Cerebellar nuclear complex (tissue), 1 donor: ENCODE measurements at places on chromosomes 6 and 20.

GRCh38 chr6:107639511-107639910 lies 149.6 kb downstream of the SOBP start:
- no peak for DNase-seq

DNA sequence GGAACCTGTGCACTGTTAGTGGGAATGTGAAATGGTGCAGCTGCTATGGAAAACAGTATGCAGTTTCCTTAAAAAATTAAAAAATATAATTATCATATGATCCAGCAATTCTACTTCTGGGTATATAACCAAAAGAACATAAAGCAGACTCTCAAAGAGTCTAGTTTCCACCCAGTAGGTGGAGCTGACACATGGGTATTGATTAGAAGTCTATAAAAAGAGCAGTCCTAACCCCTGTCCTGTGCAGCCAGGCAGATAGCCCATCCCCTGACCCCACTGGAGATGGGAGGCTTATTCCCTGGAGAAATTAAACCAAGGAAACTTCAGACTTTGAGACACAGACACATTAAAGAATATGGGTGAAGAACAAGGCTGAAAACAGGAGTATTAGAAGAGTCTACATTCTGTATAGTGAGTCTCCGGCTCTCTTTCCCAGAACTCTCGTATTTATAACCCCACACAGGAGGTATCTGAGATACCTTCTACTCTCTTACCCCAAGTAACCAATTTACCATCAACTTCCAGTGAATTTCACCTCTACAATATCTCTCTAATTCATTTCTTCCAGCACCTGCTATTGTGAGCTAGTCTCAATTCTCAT lies 92.3 kb downstream of the SEL1L2 start:
- DNase-seq = no peak

DNA sequence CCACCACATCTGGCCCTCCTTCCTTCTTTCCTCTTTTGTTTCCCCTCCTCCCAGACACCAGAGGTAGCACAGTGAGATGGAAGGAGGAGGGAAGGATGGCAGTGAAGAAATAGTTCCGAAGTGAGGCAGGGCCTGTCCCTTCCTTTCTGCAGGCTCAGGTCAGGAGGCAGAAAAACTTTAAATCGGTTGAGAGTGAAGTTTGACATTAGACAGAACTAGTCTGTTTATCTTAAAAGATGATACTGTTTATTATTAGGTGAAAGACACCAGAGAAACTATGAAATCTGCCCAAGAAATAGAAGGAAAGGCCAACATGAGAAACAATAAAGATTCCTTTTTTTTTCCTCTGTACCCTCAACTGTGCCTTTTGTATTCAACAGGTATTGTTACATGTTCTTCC lies 670.3 kb downstream of the UTRN start:
- no peak for DNase-seq

- no peak for DNase-seq
Observed at GRCh38 chr6:4723383-4723782, 52.8 kb upstream of the CDYL start.

DNA sequence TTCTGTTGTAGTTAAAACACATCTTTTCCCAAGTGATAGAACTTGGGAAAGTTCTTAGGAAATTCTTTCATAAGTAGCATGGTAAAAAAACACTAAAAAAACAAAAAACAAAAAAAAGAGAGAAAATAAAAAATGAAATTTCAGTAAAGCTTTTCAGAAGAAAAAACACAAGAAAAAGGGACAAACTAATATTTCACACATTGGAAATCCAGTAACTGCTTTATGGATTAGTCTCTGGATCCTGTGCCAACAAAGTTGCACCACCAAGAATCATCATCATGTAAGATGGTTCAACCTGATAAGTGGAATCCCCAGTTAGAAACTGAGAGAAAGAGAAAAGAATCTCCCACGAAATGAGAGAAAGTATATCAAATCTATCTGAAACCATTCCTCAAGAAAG lies 144.2 kb downstream of the GMDS start:
- DNase-seq = no peak

- no peak for DNase-seq
Observed at GRCh38 chr6:41546475-41546865, 289 bp downstream of the FOXP4 start.

DNA sequence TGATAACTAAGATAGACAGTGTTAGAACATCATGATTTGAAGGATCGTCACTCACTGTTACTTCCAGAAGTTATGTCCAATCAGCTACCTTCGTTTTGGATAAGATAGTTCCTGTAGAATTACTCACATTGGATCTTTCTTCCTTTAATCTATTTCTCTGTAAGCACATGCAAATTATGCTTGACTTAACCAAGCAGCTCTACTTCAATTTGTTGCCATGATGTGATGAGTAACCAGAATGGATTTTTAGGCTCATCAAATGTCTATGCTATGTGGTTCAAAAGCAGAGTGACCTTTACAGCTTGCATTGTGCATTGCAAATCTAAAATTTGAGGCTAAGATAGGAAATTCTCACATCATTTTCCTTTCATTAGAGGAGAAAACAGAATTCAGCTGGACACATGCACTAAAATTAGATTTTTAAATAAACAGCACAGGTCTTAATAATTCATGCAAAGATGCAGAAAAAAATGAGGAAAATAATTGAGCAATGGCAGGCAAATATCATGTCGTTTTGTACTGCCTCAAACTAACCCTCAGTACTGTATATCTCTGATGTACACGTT lies 76.7 kb upstream of the ZFP64 start:
- DNase-seq = no peak

- no peak for DNase-seq
Observed at GRCh38 chr6:39217177-39217864, 12.0 kb downstream of the KCNK5 start.

DNA sequence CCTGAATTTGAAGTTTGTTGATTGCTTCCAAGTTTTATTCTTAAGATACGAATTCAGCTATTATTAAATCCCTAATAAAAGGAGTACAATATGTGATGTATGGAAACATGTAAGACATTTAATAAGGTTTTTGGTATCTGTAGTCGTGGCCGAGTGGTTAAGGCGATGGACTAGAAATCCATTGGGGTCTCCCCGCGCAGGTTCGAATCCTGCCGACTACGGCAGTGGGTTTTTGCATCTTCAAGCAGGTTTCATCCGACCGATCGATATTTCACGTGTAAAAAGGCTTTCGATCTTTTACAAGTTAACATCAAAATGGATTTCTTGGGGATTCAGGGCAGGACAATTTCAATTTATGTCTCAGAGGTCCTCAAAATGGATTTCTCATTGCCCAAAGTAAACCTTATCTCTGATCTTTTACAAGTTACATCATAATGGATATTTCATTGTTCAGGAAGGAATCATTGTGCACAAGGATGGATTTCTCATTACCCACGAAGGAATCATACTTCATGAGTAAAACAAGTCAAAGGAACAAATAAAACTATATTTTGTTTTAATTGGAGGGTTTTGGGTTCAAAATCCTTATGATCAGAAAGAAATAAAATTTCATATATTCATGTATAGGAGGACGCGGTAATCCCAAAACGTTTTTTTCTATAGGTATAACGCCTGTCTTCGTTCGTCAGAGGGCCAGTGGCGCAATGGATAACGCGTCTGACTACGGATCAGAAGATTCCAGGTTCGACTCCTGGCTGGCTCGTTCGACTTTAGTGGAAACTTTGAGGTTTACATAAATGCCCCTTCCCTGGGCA lies 37.3 kb upstream of the BTN3A2 start:
- DNase-seq = peak; percentile 29

DNA sequence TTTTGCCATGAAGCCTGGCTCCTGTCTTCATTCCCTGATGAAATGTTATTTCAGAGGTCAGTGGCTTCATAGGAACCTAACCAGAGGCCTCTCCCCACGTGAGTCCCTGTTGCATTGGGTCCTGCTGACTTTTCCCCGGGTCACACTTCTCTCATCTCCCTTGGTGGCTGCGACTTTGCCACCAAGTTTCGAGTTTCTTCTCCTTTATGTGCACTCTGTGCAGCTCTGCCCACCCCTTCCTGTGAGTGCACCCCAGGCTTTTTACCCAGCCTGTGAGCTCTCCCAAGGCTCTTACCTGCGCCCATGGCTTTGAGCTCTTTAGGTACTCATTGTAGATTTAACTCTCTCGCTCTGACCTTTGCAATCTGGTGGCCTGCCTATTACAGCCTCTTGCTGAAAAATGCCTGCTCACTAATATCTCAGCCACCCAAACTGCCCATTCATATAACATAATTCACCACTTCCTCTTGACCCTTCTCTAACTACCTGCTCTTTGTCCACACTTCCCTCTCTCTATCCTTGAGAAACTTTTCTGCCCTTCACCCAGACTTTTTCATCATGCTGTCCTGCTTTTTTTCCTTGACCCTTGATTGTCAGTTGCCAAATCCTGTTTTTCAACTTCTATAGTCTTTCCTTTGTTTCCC lies 105.9 kb downstream of the SASH1 start:
- no peak for DNase-seq

DNA sequence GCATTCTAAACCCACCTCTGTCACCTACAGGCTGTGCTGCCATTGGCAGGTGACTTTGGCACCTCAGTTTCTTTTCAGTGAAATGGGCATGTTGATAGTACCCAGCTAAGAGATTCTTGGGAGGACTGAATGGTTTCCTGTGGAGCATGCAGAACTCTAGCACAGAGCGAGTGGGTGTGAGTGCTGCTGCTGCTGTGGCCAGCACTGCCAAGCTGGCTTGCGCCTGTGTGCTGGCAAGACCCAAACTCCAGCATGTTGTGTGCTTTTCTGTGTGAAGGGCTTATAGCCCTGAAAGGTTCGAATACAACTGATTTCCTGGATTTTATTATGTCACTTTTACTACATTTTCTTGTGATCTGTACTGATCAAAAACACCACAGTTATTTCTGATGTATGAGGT lies 78.1 kb upstream of the KIF25 start:
- DNase-seq = no peak

DNA sequence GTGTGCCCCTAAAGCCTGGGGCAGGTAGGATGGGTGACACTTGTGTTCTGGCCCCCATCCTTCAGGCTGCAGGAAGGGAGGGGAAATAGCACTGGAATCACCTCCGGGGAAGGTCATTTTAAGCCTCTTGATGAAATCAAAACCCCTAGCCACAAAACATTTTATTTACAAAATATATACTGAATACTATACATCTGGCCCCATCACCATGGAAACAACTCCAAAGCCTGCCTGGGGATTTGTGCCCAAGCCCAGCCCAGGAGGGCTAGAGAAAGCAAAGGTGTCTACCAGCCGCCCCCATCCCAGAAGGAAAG lies 2.6 kb downstream of the SMIM29 start:
- DNase-seq = no peak

DNA sequence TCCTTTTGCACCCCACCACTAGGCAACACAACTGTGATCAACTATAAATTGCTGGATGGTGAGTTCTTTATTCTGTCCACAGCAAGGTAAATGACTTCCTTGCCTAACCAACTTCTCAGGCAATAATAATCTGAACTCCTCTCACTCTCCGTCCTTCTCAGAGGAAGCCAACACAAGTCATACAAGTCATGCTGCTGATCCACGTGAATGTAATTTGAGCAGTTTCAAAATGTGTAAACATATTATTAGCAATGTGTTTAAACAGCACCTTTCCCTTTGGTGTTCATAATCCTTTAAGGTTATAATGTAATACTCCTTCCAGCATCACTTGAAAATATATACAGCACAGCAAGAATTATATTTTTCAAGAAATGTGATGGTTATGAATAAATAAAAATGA lies 127.9 kb downstream of the QRSL1 start:
- DNase-seq = no peak

DNA sequence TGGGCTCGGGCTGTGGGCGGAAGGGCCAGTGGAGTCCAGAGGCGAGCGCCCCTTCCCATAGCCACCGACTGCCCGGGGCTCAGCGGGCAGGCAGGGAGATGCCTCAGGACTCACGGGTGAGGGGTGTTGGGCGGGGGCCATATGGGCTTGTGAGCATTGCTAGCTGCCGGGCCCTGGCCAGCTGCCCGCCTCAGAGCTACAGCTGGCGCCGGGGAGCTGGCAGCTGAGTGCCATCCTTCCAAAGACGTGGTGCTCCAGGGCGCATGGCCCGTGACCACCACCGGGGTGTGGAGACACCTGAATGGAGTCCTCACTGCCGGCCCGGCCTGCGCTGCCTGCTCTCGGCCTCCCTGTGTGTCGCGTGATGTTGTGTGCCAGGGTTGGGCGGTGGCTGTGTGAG lies 10.6 kb upstream of the RBBP8NL start:
- no peak for DNase-seq

- DNase-seq = no peak
Observed at GRCh38 chr20:43655937-43656336, 11.0 kb upstream of the MYBL2 start.

DNA sequence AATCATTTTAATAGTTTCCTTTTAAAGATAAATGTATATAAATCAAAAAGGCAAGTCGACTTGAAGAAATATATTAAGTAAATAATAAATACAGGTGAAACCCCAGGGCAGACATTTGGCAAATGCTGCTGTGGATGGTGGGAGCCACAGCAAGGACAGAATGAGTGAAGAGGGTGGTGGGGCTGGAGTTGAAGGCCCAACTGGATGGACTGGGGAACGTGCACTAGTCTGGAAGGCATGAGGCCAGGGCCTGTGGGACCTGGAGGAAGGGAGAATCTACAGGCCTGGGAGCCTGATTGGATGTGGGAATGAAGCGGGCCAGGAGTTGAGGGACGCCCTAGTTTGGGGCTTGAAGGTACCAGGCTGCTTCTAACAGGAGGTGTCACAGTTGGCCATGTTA lies 30.6 kb upstream of the BLCAP start:
- DNase-seq = no peak

GRCh38 chr6:15026832-15027231 lies 219.0 kb upstream of the JARID2 start:
- no peak for DNase-seq

- DNase-seq = no peak
Observed at GRCh38 chr6:154230393-154230792, 126.2 kb downstream of the IPCEF1 start.

DNA sequence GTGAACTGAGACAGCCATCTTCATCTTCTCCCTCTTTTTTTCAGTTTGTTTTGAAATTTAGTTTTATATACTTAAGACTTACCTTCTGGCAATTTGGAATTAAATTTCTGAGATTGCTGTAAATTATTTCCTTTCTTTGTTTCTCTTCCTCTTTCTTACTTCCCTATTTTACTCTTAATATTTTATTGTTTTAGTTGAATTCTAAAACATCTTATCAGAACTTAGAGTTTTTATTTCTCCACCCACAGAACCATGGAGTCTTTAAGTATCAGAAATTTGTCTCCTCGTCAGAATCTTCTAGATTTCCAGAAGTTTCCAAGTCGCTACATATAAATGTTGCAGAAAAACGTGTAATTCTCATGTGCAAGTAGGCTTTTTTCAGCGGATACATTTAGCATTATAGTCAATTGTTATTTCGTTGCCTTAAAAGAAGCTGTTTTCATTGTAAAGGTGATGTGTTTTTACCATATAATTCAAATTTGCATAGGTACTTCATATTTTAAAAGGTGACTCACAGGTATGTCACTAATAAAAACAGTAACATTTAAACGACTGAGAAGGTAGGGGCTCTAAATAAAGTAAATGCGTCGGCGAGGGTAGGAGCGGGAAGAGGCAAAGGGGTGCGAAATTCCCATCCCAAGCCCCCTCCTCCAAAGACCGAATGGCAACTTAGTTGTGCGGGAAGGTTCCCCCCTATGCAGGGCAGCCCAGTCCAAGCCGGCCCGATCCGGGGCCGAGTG lies 866 bp upstream of the MYO6 start:
- DNase-seq = no peak
